ENCODE measurements at places on chromosomes 1 and 21. TPM values are rescaled to one million over a fixed set of nuclear protein-coding genes. Genes with fewer than 3 reads are reported as not detected.

GRCh38 chr1:208219098-208219658 is 25.0 kb downstream of the PLXNA2 start:
- H3K4me1 ChIP-seq: no peaks in the 10 kb centered on the region
- H3K27me3 ChIP-seq: peaks cover 22% of the 10 kb centered on the region
- no peaks in the 10 kb centered on the region for H3K36me3 ChIP-seq
- H3K4me3 ChIP-seq: no peak overlapping the region

DNA sequence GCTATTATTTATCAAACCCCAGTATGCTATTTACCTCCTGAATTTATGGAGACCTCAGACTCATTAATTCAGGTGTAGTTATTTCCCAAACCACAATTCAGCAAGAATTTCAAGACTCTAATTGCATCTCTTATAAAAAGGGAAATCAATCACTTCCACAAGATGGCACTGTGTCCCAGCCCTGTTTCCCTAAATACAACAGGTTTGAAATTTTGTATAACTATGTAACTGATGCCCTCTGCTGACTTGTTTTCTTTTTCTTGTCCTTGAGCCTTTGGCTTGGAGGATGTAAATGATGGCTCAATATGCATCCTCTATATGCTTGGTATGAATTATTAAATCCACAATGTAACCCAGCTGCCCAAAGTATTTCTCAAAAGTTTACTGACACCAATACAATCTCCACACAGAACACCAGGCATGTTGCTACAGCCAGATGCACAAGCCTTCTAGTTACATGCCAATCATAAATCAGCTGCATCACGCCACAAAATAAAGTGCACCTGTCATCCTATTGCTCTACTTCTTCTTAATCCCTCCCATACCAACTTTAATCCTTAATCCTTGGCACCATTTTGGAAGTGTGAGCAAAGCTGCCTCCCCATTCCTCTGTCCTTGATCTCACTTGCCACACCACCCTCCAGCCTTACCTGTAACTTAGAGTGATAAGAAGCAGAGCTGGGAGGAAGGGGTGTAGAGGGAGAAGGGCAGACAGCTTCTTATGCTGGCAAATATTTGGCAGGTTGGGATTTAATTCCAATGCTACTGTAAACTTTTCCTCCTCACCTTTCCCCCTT is 9.0 kb downstream of the C1orf105 start:
- H3K4me1 ChIP-seq: peaks cover 35% of the 10 kb centered on the region
- H3K4me3 ChIP-seq: no peak overlapping the region
- no peaks in the 10 kb centered on the region for H3K27me3 ChIP-seq
- no peak overlapping the region for H3K27ac ChIP-seq
- no peaks in the 10 kb centered on the region for H3K36me3 ChIP-seq

- no peak overlapping the region for H3K4me3 ChIP-seq
- H3K36me3 ChIP-seq: no peaks in the 10 kb centered on the region
- H3K27me3 ChIP-seq: no peaks in the 10 kb centered on the region
- no peak overlapping the region for H3K27ac ChIP-seq
- peak; percentile 25 for DNase-seq
Observed at GRCh38 chr1:58162952-58163550, 383.5 kb downstream of the OMA1 start.

- H3K36me3 ChIP-seq: no peaks in the 10 kb centered on the region
- H3K4me3 ChIP-seq: no peak overlapping the region
- no peak overlapping the region for H3K27ac ChIP-seq
- DNase-seq: no peak
Observed at GRCh38 chr1:41773144-41773591, 145.6 kb downstream of the HIVEP3 start.

GRCh38 chr1:232329103-232329813 is 300.7 kb downstream of the SIPA1L2 start:
- H3K36me3 ChIP-seq: no peaks in the 10 kb centered on the region
- H3K27me3 ChIP-seq: peaks cover 10% of the 10 kb centered on the region
- no peaks in the 10 kb centered on the region for H3K4me1 ChIP-seq
- no peak overlapping the region for H3K27ac ChIP-seq

GRCh38 chr1:30169269-30169668 is 554.1 kb downstream of the MATN1 start:
- H3K36me3 ChIP-seq: no peaks in the 10 kb centered on the region
- peaks cover 4% of the 10 kb centered on the region for H3K27me3 ChIP-seq
- no peak for DNase-seq
- H3K27ac ChIP-seq: no peak overlapping the region

DNA sequence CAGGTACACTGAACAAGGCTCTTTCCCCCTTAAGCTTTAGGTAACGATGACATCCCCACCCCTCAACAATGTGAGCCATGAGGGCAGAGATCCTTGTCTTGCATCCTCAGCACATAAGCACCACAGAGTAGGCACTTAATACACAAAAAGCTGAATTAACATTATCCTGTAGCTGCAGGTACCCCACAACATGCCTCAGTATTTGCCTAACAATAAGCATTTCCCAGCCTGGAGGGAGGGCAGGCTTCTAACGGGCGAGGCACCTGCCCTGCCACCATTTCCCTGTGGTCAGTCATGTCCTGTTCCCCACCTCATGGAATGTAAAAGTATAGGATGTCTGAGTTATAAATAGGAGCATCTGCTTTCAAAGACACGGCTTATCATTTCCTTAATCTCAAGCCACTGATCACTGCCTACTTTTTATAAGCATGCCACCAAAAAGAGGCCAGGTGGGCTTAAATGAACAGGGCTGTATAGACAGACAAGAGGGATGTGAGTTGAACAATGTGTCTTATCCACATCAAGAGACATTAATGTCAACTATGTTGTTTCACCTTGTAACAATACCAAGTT is 3.4 kb downstream of the CAPZB start:
- peaks cover 77% of the 10 kb centered on the region for H3K4me1 ChIP-seq
- peaks cover 53% of the 10 kb centered on the region for H3K36me3 ChIP-seq
- H3K27me3 ChIP-seq: no peaks in the 10 kb centered on the region

DNA sequence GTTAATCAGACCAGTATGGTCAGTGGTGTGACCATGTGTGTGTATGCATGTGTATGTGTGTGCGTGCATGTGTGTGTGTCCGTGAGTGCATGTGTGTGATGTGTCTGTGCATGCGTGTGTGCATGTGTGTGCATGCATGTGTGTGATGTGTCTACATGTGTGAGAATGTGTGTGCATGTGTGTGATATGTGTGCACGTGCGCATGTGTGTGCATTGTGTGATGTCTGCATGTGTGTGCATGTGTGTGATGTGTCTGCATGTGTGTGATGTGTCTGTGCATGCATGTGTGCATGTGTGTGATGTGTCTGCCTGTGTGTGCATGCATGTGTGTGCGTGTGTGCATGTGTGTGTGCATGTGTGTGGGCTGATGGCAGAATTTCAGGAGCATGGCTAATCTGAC is 58.2 kb downstream of the SIK1 start:
- peaks cover 4% of the 10 kb centered on the region for H3K27me3 ChIP-seq
- H3K4me3 ChIP-seq: no peak overlapping the region
- no peaks in the 10 kb centered on the region for H3K36me3 ChIP-seq
- H3K4me1 ChIP-seq: peaks cover 16% of the 10 kb centered on the region
- DNase-seq: no peak

GRCh38 chr1:36778740-36779139 is 255.6 kb downstream of the GRIK3 start:
- no peak for DNase-seq
- H3K27ac ChIP-seq: no peak overlapping the region
- no peaks in the 10 kb centered on the region for H3K36me3 ChIP-seq
- no peak overlapping the region for H3K4me3 ChIP-seq

DNA sequence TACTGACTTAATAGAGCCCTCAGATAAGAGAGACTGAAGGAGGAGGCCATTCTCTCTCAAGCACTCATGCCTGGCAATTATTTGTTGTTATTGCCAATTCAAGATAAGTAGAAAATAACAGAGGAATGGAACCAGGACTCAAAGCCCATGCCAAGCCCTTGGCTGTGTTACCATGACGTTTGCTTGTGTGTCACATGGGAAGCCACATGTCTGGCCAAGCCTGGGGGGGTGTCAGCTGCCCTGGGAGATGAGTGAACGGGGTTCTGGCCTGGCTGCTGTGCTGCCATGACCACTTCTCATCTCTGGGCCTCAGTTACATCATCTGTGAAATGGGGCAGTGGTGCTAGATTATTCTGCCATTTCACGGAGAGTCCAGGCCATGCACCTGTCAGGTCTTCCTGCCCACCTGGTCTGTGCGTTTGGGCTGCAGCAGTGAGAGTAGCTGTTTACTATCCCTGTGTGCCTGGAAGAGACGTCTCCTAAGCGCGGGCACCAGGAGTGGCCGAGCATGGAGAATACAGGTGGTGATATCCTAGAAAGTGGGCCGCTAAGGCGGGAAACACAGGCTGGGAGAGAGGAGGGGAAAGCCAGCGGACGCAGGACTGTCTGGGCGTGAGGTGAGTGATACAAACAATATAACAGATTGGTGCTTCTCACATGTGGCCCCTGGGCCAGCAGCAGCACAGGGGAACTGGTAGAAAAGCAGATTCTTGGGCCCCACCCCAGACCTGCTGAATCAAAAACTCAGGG is 67.8 kb downstream of the MAN1C1 start:
- H3K27ac ChIP-seq: no peak overlapping the region
- peaks cover 30% of the 10 kb centered on the region for H3K27me3 ChIP-seq
- H3K4me3 ChIP-seq: no peak overlapping the region
- peaks cover 6% of the 10 kb centered on the region for H3K4me1 ChIP-seq
- no peak for DNase-seq
- H3K36me3 ChIP-seq: peaks cover 22% of the 10 kb centered on the region

DNA sequence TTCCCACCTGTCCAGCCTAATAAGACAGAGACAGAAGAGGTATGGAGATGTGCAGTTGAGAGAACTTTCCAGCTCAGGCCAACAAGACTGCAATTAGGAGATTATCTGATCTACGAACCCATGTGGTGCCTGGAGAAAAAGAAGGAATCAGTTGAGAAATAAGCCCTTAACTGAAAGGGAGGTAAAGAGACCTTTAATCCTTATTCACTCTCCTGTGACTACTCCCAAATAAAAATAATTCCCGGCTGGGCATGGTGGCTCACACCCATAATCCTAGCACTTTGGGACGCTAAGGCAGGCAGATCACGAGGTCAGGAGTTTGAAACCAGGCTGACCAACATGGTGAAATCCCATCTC is 31.9 kb upstream of the SARS1 start:
- no peak overlapping the region for H3K27ac ChIP-seq
- H3K4me3 ChIP-seq: no peak overlapping the region
- DNase-seq: no peak
- no peaks in the 10 kb centered on the region for H3K27me3 ChIP-seq
- H3K36me3 ChIP-seq: no peaks in the 10 kb centered on the region

Gene CADM3
- total RNA-seq: not detected

Measured in activated CD8-positive, alpha-beta T cell treated with anti-CD3 and anti-CD28 coated beads, Interleukin-2, amount 10 ng/mL, durations not matched to agents 7 days and 5 days (primary cell).